PC-3 (cell line): ENCODE measurements at places on chromosomes 5 and 9. TPM values are rescaled to one million over a fixed set of nuclear protein-coding genes. Genes with fewer than 3 reads are reported as not detected.

Gene TRIM7
- total RNA-seq, result 28.1 and 44.1 TPM in 2 replicates

GRCh38 chr5:60387051-60387440, 312.9 kb downstream of the DEPDC1B start:
- H3K27me3 ChIP-seq, result peaks cover 18% of the 10 kb centered on the region
- no peak for DNase-seq
- H3K4me3 ChIP-seq, result no peak overlapping the region

Gene ARHGEF28
- 24.2 and 25.7 TPM in 2 replicates for total RNA-seq

DNA sequence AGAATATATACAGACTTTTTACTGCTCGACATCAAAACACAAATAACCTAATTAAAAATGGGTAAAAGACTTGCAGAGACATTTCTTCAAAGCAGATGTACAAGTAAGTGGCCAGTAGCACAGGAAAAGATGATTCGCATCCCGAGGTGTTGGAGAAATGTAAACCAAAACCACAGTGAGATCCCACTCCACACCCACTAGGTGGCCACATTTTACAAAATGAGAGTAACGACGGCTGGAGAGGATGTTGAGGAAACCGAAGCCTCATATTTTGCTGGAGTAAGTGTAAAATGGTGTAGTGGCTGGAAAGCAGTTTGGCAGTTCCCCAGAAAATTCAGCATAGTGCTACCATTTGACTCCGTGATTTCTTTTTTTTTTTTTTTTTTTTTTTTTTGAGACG, 21.3 kb upstream of the GBGT1 start:
- H3K4me1 ChIP-seq, result 0 out of 2 replicates have a peak, but pooled peaks cover 4% of the 10 kb centered on the region
- no peaks in the 10 kb centered on the region for H3K36me3 ChIP-seq
- H3K4me3 ChIP-seq, result no peak overlapping the region
- no peak overlapping the region for H3K27ac ChIP-seq
- no peaks in the 10 kb centered on the region for H3K27me3 ChIP-seq
- DNase-seq, result peak; percentile 78

GRCh38 chr5:134289509-134290113, 63.7 kb upstream of the PPP2CA start:
- no peak overlapping the region for H3K27ac ChIP-seq
- no peaks in the 10 kb centered on the region for H3K27me3 ChIP-seq
- H3K36me3 ChIP-seq, result no peaks in the 10 kb centered on the region
- no peak overlapping the region for H3K4me3 ChIP-seq
- DNase-seq, result peak; percentile 75

GRCh38 chr5:143691945-143692290, 120.0 kb upstream of the HMHB1 start:
- no peak overlapping the region for H3K27ac ChIP-seq
- no peaks in the 10 kb centered on the region for H3K27me3 ChIP-seq
- no peak overlapping the region for H3K4me3 ChIP-seq
- H3K4me1 ChIP-seq, result no peaks in the 10 kb centered on the region
- H3K36me3 ChIP-seq, result no peaks in the 10 kb centered on the region
- no peak for DNase-seq

DNA sequence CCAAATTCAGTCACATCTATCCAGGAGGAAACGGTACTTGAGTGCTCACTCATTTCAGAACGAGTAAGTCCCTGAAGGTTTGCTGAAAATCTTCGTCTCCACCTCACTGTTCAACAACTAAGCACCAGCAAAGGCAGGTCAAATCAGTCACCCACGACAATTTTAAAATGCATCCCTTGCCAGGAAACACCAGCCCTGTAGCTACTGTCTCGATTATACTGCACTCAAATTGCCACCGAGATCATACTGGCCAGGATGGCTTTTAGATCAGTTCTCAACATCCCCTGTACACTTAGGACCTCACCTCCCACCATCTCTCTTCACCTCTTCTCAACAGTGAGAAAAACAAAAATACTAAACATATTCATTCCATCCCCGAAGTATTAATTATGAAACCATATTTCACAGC, 298.6 kb downstream of the AGTPBP1 start:
- no peak overlapping the region for H3K4me3 ChIP-seq
- H3K36me3 ChIP-seq, result no peaks in the 10 kb centered on the region
- H3K27ac ChIP-seq, result no peak overlapping the region
- DNase-seq, result no peak
- no peaks in the 10 kb centered on the region for H3K27me3 ChIP-seq
- no peaks in the 10 kb centered on the region for H3K4me1 ChIP-seq
